GM12878 (cell line): ENCODE measurements at places on chromosomes 2 and 18. TPM values are rescaled to one million over a fixed set of nuclear protein-coding genes. Genes with fewer than 3 reads are reported as not detected.

DNA sequence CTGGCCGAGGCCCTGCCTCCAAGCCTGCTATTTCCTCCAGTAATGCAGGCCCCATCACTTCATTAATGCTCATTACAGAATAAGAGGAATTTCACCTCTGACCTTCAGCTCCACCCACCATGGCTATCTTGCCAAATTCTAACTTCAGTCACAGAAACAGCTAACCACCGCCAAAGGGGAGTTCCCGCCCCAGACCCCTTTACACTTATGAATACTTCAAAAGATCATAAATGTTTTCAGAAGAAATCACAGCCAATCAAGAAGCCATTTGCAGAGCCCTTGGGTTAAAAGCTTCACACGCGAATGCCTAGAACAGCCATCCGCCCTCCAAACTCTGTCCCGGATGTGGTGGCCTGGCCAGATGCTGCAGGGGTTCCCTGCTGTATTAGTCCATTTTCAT, 73.8 kb upstream of the TWIST2 start:
- DNase-seq = no peak

DNA sequence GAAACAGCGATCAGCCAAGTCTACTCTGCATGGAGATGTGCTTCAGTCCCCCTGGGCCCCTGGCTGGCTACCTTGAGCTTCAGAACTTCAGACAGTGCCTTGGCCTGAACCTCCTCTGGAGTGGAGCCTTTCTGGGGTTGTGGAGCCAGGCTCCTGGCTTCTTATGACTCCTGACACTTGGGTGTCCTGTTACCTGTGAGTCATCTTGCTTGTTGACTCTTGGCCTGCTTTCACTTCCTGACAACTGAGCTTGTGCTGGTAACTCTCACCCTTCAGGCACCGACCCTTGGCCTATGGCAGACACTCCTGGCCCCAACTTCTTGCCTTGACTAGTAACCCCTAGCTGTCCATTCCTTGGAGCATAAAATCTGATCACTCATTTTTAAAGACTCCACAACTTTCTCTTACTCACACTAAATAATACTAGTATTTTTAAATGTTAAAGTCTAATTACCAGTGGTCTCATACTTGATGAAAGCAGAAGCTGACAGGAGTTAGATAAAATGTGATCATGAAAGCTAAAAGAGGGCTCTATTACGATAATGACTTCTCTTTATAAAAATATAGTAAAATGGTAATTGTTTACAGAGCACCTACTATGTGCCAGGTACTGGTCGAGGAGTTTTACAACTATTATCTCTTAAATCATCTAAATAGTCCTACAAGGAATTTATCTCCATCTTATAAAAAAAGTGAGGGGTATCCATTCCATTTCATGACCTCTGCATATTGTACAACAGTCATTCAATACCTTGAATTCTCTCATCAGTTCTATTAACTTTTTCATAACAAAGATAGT, 46.3 kb upstream of the VIT start:
- DNase-seq = no peak

Gene CABLES1
- 2.5 and 3.4 TPM in 2 replicates for polyA plus RNA-seq

Gene SPDYA
- 1.7 and 1.9 TPM in 2 replicates for polyA plus RNA-seq

GRCh38 chr18:72174972-72175649, 369.0 kb downstream of the CBLN2 start:
- DNase-seq = no peak

Gene C2orf66
- polyA plus RNA-seq = not detected in 2 replicates
